ENCODE measurements at places on chromosomes 6 and 20. TPM values are rescaled to one million over a fixed set of nuclear protein-coding genes. Genes with fewer than 3 reads are reported as not detected.

GRCh38 chr6:7916959-7917358 lies 6.4 kb upstream of the TXNDC5 start:
- DNase-seq, result no peak

DNA sequence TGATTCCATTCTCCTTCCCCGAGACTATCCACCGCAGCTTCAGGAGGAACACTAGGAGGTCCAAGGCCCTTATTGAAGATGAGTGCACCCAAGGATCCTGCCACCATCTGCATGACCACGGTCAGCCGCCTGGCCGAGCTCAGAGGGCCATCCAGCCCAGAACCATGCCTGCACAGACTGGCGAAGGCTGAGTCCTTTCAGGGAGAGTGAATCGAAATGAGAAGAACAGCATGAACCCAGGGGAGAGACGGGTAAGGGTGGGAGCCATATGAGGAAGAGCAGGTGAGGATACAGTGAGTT lies 26.3 kb downstream of the SERPINB6 start:
- no peak for DNase-seq

DNA sequence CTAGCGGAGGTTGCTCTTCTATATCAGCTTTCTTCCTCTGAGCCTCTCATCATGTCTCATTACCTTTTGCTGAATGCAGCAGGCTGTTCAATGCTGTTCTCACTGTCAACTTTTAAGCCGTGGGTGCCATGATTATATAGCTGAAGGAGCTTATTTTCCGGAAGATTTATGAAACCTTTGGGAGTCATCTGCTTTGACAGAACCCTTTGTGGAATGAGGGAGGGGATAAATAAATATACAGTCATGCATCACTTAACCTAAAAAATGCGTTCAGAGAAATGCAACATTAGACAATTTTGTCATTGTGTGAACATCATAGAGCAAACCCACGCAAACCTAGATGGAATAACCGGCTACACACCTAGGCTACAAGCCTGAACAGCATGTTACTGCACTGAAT lies 102.2 kb upstream of the AKAP12 start:
- no peak for DNase-seq

- DNase-seq, result no peak
Measured at GRCh38 chr6:23620911-23621401, 505.1 kb upstream of the NRSN1 start.

DNA sequence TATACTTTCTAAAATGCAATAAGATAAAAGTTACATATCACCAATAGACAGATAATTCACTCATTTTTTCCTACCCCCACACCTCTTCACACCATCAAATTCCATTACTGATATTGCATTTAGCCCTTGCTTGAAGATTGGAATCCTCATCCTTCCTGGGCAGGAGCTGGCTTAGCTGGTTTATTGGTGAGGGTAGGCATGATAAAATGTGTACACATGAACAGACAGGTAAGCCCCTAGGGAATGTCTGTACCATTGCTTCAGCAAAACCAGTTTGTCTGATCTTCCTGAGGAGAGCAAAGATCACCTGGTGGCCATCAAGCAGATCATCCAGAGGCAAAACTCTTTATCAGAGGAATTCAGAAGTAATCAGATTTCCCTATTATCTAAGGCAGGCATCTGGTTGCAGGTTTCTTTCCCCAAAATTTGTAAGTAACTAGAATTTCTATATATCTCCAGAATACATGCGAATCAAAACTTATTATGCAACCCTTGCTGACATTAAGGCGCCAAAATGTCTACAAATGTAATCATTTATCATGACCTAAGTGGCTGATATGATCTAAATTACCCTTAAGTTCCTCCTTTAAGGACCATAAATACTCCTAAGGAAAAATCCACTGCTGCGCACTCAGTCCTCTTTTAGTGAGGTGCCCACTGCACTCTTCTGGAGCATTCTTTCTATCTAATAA lies 6.6 kb upstream of the FABP7 start:
- no peak for DNase-seq

- no peak for DNase-seq
Measured at GRCh38 chr20:43938017-43938655, 23.5 kb downstream of the TOX2 start.

- no peak for DNase-seq
Measured at GRCh38 chr6:168864541-168865460, 388.8 kb downstream of the THBS2 start.

GRCh38 chr6:13712599-13712898 lies 914 bp upstream of the RANBP9 start:
- no peak for DNase-seq

- no peak for DNase-seq
Measured at GRCh38 chr6:118872318-118872717, 21.6 kb upstream of the ASF1A start.

GRCh38 chr6:1363729-1364572 lies 25.4 kb upstream of the FOXF2 start:
- DNase-seq, result no peak

DNA sequence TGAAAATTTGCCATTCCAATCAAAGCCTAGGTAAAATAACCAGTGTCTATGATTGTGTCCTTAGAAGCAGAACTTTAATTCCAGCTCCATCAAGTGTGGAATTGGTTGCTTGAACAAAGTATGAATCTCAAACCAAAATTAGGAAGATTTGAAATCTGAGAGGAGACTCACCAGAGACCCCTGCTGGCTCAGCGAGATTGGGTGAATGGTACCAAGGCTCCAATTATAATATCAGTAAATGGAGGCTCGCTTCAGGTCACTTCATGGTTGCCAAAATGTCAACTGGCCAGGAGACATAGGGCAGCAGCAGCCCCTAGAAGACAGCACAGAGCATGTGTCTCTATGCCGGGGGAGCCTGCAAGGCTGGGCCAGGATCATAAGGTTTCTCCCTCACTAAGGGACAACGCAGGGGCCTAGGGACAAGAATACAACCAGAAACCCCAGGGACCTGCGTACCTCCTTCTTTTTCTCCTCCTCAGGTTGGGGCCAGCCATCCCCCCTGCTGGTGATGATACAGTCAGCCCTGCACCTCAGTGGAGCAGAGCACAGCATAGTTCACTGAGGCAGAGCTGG lies 14.0 kb downstream of the RBL1 start:
- no peak for DNase-seq

DNA sequence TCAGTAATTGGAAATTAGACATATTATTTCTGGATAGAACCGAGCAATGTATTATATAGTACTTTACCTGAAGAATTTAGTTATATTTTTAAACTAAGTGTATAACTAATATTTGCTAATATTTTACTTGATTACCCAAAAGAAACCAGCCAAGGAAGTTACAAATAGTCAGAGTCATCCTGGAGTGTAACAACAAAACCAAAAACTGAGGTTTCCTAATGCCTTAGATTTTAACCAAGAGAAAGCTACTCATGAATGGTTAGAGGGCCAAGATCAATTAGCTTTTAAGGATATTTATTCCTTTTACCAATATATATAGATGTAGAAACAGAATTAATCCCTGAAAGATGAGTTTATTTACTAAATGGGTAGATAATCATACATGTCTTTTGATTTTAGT lies 26.0 kb downstream of the TAB2 start:
- DNase-seq, result no peak

DNA sequence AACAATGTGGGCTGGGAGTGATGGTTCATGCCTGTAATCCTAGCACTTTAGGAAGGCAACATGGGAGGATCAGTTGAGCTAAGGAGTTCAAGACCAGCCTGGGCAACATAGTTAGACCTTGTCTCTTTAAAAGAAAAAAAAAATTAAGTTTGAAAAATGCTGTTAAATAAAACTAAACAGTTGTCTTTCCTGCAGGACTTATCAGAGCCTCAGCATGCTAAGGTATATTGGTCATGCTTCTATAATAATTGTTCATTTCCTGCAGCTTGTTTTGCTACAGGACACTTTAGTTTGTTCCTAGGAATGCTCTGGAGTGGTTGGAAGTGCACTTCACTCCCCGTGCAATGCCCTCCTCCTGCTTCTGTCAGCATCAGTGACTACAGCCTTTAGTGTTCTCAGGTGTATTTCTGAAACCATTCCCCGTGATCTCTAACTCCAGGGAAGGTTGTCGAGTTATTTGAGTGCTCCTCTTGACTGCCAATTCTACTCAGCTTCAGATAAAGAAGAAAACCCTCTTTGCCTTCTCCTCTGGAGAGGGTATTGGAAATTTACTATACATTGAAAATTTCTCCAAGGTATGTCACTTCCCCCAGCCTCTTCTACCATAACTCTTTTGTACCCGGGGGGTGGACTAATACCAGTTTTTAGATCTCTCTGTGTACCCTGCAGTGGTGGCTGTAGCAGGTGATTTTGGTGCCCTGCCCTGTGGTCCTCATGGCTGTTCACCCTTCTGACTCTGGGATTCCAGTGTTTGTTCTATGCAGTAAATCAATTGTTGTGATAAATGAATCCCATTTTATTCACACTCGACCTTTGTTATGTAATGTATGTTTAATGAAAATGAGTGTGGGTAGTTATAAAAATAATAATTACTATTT lies 33.8 kb downstream of the NHLRC1 start:
- DNase-seq, result no peak

- no peak for DNase-seq
Measured at GRCh38 chr20:35144694-35145093, 2.4 kb downstream of the EDEM2 start.

GRCh38 chr6:21845439-21846140 lies 252.0 kb downstream of the SOX4 start:
- DNase-seq, result no peak

GRCh38 chr20:24339210-24339641 lies 130.2 kb upstream of the SYNDIG1 start:
- DNase-seq, result no peak

DNA sequence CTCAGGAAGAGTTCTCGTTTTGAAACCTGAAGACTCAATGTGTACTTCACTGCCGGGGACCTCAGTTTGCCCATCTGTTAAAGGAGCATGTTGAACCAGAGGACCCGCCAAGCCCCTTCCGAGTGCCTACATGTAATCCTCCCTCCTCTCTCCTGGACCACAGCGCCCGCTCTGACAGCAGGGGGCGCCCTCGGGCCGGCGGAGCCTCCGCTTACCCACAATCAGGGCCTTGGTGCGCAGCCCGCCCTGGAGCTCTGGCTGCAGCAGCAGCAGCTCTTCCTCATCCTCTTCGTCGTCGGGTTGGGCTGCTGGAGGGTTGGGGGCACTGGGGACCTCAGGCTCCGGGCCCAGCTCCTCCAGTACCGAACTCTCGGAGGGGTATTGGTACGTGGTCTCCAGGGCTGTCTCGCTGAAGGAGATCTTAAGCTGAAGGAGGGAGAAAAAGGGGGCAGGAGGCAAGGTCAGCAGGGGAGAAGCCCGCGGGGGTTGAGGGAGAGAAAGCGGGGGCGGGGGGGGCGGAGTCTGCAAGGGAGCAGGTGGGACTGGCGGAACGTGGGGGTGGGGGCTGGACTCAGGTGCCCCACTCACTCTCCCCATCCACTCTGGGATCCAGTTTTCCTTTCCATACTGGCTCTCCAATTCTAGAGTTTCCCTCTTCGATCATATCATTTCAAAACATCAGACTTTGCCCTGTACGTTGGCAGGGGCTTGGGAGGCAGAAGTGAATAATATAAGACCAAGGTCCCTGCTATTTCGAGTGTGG lies 6.3 kb upstream of the DHX16 start:
- DNase-seq, result no peak

DNA sequence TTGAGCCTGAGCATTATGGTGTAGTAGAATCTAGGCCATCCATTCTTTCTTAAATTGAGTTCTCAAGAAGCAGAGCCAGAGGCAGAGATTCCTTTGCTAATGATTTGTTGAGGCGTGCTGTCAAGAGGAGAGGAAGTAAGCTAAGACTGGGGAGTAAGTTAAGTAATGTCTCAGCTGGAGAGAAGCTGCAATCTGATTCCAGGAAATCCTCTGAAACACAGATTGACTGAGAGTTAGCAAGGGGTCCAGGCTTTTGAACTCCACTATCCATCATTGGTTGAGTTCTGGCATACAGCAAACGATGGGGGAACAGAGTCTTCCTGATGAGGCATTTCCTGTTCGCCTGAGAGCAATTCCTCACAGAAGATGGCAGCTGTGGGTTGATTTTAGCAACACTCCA lies 207.4 kb upstream of the RAB32 start:
- no peak for DNase-seq

ALDH8A1 gene
- 0.35 TPM for polyA plus RNA-seq

HEY2 gene
- not detected for polyA plus RNA-seq

KIF6 gene
- 0.02 TPM for polyA plus RNA-seq

ENPP4 gene
- polyA plus RNA-seq, result 0.04 TPM

LGSN gene
- not detected for polyA plus RNA-seq

PTGIS gene
- polyA plus RNA-seq, result 8.1 TPM

POPDC3 gene
- polyA plus RNA-seq, result 29.1 TPM

Data from AG04450 (cell line).